ENCODE measurements at places on chromosomes 16 and 17.

- no peak overlapping the region for H3K4me3 ChIP-seq
- no peak overlapping the region for H3K27ac ChIP-seq
- H3K4me1 ChIP-seq, result no peaks in the 10 kb centered on the region
- H3K36me3 ChIP-seq, result no peaks in the 10 kb centered on the region
- H3K27me3 ChIP-seq, result peaks cover 11% of the 10 kb centered on the region
These were observed 346.9 kb downstream of the C16orf95 start for GRCh38 chr16:86970279-86970678.

DNA sequence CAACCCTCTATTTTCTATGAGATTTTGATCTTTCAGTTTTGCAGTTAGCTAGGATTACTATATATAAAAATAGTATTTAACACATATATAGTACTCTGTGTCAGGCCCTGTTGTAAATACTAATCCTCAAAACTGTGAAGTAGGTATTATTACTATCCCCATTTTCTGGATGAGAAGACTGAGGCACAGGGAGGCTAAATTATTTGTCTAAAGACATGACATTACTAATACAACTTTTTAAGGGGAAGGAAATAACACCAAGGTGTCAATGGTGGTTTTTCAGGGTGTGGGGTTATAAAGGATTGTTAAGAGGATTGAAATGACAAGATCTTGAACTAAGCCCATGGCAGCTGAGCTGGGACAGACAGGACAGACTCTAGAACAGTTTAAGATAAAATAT lies 4.1 kb upstream of the WSB1 start:
- no peak overlapping the region for H3K4me3 ChIP-seq
- H3K27ac ChIP-seq, result peak overlapping the region; percentile 14
- peaks cover 20% of the 10 kb centered on the region for H3K4me1 ChIP-seq
- no peaks in the 10 kb centered on the region for H3K27me3 ChIP-seq
- no peak for DNase-seq

GRCh38 chr16:31094088-31094423 lies 541 bp downstream of the VKORC1 start:
- peak overlapping the region; percentile 98 for H3K4me3 ChIP-seq
- H3K4me1 ChIP-seq, result peaks cover 27% of the 10 kb centered on the region
- peaks cover 6% of the 10 kb centered on the region for H3K36me3 ChIP-seq
- no peaks in the 10 kb centered on the region for H3K27me3 ChIP-seq
- no peak for DNase-seq

DNA sequence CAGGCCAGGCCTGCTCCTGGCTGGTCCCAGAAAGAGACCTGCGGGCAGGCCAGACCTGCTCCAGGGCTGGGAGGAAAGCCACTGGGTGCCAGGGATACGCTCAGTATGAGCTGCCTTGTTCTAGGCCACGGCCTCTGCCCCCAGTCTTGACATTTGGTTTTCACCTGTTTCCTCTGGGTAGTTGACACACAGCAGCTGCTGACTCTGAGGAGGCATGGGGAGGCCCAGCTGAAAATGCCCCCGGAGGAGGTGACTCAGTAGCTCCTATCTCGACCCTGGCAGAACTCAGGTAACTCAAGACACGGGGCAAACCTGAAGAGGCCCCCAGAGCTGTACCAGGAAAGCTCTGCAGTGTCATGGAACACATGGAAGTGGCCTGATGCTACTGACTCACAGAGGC lies 13.9 kb upstream of the ADGRG1 start:
- H3K4me3 ChIP-seq, result no peak overlapping the region
- no peaks in the 10 kb centered on the region for H3K27me3 ChIP-seq
- peak overlapping the region; percentile 65 for H3K27ac ChIP-seq
- peaks cover 61% of the 10 kb centered on the region for H3K4me1 ChIP-seq
- DNase-seq, result no peak

DNA sequence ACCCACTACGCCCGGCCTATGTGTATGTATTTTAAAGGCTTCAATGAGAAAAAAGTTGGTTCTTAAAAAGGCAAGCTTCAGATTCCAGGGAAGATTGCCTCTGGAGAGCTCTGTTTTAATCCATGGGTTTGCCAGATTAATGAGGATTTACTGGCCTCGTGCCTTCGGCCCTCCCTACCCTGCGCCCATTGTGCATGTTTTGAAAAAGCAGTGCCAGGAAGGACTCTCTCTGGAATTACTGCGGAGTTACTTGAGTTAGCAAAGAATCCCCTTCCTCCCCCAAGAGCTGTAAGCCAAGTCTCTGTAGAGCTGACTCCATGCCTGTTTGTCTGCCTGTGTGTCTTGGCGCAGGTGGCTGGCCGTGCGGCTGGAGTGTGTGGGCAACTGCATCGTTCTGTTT lies 98.9 kb downstream of the ABCC6 start:
- H3K4me1 ChIP-seq, result peaks cover 15% of the 10 kb centered on the region
- no peak for DNase-seq
- H3K4me3 ChIP-seq, result no peak overlapping the region
- no peak overlapping the region for H3K27ac ChIP-seq
- H3K36me3 ChIP-seq, result peaks cover 33% of the 10 kb centered on the region
- H3K27me3 ChIP-seq, result no peaks in the 10 kb centered on the region

DNA sequence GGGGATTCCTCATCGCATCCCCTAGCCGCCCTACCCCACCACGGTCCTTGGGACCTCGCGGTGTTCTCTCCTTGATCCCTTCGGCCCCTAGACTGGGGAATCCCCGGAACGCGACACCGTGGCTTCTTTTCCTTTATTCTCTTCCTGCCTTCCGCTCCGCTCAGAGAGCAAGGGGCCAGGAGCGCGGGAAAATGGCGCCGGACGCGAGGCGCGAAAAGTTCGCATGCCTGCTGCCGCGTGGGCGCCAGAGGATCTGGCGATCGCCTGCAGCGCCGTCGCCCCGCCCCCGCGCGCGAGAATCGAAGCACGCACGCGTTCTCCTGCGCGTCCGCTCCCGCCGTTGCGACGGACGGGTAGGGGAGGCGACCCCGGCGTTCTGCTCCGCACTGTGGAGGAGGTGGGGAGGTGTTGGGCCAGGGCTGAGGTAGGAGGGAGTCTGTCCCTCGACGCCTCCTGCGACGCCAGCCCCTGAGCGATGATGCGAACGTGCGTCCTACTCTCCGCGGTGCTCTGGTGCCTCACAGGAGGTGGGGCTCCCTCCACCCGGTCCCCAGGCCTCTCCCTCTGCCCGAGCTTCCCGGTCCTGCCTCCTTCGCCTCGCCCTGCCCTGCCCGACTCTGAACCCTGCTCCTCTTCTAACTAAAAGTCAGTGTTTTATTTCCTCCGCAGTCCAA lies at the start of gene ZPBP2:
Gene ZPBP2, plus strand, starts transcription at position 323 of the 674 bp plus-strand sequence. Its CDS starts 153 bp downstream, at position 476.
- no peak for DNase-seq
- no peaks in the 10 kb centered on the region for H3K27me3 ChIP-seq

GRCh38 chr16:68960910-68961309 lies 117.6 kb downstream of the TANGO6 start:
- no peak for DNase-seq
- no peak overlapping the region for H3K27ac ChIP-seq
- peaks cover 6% of the 10 kb centered on the region for H3K36me3 ChIP-seq
- H3K27me3 ChIP-seq, result no peaks in the 10 kb centered on the region
- no peak overlapping the region for H3K4me3 ChIP-seq
- H3K4me1 ChIP-seq, result no peaks in the 10 kb centered on the region
